Fibroblast of skin of right quadriceps (primary cell): ENCODE measurements at places on chromosomes 7 and 10.

DNA sequence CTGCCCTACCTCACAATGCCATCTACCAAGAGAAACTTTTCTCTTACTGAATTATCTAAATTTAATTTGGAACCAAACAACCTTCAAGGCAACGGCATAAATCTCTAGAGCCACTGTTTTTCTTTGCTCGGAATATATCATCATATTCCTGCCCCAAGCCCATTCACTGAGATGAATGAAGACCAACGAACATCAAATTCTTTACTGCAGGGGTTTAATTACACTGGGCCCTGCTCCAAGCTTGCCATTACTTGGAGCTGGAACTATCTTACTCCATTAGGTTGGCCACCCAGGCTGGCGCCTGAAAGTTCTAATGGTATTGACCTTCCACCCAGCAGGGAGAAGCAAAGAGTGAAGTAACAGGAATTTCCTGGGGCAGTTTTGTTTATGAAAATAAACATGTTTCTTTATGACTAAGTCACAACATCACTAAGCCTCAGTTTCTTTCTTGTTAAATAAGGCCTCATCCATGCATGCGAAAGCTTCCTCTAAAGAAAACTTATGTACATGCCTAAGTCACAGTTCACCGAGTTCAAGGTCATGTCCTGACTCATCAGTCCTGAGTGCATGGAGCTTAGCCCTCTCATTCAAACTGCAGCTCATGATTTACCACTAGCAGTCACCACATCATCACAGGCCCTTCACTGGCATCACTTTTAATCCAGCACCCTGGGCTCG is 42.1 kb upstream of the ANAPC16 start:
- DNase-seq = peak; percentile 48

DNA sequence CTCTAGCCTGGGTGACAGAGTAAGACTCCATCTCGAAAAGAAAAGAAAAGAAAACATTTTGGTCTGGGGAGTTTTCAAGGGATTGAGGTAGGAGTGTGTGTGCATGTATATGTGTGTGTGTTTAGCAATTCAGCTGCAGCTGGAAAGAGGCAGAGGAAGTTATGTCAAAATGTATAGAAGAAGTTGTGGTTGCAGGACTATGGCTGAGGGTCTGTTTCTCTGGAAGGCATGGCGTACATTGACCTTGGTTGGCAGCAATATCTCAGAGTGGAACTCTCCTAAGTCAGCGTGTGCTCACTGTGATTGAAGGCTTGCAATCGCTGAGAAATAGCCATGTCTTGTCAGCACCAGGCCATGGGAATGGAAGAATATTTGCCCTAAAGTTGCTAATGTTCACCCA is 28.6 kb upstream of the RHBDD2 start:
- no peak for DNase-seq

DNA sequence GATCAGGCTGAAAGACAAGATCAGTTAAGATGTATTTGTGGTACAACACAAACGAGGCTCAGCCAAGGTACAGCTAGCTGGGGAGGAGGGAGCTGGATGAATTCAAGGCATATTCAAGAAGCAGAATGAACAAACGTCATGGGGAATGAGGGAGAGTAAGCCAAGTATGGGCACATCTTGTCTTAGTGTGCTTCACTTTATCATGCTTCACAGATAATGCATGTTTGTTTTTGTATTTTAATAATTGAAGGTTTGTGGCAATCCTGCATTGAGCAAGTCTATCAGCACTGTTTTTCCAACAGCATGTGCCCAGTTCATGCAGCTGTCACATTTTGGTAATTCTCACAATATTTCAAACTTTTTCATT is 135.4 kb downstream of the HIBADH start:
- DNase-seq = no peak

DNA sequence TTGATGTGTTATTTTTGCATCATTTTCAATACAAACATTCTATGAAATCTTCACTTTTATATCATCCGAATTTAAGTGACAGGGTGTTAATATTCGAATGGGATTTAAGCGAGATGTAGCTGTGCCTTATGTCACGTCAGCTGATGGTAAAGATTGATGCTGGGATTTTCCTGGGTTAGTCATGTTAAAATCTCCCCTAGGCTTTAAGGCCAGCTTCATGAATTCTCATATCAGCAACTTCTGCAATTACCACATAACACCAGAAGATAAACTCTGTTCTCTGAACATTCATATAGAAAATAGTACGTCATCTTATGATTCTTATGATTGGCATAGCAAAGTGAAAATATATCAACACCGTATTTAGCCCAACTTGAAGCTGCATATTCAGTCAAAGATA is 669.2 kb downstream of the PCDH15 start:
- no peak for DNase-seq

GRCh38 chr10:87603196-87603595 is 56.5 kb upstream of the PAPSS2 start:
- DNase-seq = no peak

- DNase-seq = no peak
These were observed 6.7 kb downstream of the NPSR1 start for GRCh38 chr7:34664755-34665154.

- no peak for DNase-seq
These were observed 2.4 kb downstream of the OTUD1 start for GRCh38 chr10:23441251-23441650.

GRCh38 chr10:28177944-28178637 is 124.8 kb downstream of the MPP7 start:
- DNase-seq = no peak

DNA sequence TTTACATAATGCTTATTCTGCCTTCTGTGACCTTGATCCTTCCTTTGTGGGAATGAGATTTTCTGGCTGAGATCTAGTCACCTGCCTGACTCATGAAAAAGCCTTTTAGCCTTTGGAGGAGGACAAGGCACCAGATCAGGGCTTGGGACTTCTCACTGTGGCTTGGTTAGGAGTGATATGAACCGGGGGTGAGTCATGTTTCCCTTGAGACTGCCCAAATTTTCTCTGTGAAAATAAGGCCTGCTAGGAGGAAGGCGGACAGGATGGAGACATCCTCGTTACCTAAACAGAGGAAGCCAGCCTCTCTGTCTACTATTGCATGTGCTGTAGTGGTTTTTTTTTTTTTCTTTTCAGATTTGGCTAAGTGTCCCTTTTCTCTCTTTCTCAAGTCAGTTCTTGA is 57.8 kb downstream of the EVX1 start:
- DNase-seq = no peak

GRCh38 chr10:105700218-105700617 is 1059.1 kb downstream of the SORCS3 start:
- no peak for DNase-seq

DNA sequence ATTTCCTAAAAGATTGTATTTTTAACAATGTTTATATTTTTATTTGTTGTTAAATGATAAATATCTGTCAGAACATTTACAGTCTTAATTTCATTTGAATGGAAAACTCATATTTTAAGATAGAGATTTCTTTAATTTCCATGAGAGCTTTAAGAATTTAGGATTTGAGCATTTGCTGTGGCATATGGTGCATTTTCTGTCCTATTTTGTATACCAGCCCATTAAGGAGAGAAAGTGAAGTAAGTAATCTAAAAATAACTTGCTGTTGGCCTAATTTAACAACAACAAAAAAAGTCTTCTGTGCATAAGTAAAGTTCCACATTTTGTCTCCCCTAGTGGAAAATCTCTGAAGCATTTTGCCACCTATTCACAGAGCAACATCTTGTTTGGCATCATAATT is 190.9 kb upstream of the PPP1R3A start:
- no peak for DNase-seq

GRCh38 chr10:127556916-127557315 is 7.8 kb downstream of the NPS start:
- peak; percentile 5 for DNase-seq

GRCh38 chr7:124152859-124153692 is 120.2 kb upstream of the TMEM229A start:
- peak; percentile 6 for DNase-seq

GRCh38 chr7:130929896-130930659 is 196.1 kb upstream of the KLF14 start:
- DNase-seq = no peak

GRCh38 chr7:66125052-66125694 is 10.5 kb downstream of the CRCP start:
- DNase-seq = peak; percentile 45
